Skeletal muscle cell (primary cell): ENCODE measurements at places on chromosomes 3 and 15.

GRCh38 chr3:141482245-141482922 lies 4.4 kb upstream of the RASA2 start:
- peak; percentile 75 for DNase-seq

- no peak for DNase-seq
Observed at GRCh38 chr15:83380682-83381081, 66.5 kb upstream of the SH3GL3 start.

- no peak for DNase-seq
Observed at GRCh38 chr3:63593779-63594178, 58.7 kb upstream of the SNTN start.

DNA sequence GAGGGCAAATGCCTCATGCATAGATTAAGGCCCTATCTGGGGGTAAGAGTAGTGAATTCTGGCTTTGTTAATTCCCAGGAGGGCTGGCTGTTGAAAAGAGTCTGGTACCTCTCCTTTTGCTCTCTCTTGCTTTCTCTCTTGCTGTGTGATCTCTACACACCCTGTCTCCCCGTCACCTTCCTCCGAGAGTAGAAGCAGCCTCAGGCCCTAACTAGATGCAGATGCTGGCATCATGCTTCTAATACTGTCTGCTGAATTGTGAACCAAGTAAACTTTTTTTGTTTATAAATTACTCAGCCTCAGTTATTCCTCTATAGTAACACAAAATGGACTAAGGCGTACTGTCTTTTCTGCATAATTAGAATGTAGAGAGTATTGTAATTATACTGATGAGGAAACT lies 908.1 kb downstream of the DIPK2A start:
- no peak for DNase-seq

GRCh38 chr3:59540696-59541095 lies 490.9 kb upstream of the CFAP20DC start:
- no peak for DNase-seq

GRCh38 chr3:66019896-66020295 lies 18.8 kb downstream of the MAGI1 start:
- DNase-seq = no peak

- no peak for DNase-seq
Observed at GRCh38 chr15:64161688-64162477, 939 bp downstream of the PPIB start.

DNA sequence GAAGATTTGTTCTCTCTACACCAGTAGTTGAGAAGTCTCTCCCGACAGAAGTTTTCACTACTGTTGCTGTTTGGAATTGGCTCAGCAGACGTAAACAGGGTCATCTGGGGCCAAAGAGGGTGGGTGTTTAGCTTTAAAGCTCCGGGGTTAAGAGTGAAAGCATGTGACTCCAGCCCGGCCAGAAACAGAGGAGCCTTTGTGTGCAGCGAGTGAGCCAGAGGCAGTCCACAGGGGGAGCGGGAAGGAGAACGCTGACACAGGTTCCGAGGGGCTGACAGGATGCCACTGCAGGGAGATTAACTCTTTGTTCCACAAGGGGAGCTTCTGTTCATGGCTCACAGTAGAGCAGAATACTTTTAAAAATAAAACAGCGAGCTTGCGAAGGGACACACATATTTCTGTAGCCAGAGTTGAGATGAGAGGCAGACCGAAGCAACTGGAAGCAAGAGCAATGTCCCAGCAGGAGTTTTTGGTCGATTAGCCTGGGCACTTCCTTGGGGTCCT lies 26.9 kb downstream of the BMF start:
- no peak for DNase-seq

GRCh38 chr15:47184003-47184907 lies 533.0 kb upstream of the SEMA6D start:
- DNase-seq = no peak

DNA sequence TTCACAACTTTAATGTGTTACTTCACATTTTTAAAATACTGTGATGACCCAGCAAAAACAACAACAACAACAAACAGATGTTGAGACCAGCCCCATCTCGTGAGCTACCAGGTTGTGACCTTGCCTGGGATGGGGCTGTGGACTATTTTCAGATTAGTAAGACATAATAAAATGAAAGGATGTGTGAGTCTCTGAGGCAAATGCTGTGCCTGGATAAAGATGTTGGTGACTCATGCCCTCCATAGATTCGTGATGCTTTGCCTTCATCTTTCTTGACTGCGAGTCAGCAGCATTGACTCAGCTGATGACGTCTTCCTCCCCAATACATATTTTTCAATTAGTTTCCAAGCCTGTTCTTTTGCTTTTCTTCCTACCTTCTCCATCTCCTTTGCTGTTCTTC lies 453.0 kb upstream of the CFAP20DC start:
- DNase-seq = peak; percentile 75

GRCh38 chr15:58332676-58333400 lies 99.0 kb upstream of the LIPC start:
- peak; percentile 52 for DNase-seq

- DNase-seq = peak; percentile 88
Observed at GRCh38 chr3:39639344-39640236, 169.8 kb upstream of the MYRIP start.

GRCh38 chr3:146052791-146053310 lies 108.1 kb downstream of the PLOD2 start:
- no peak for DNase-seq

DNA sequence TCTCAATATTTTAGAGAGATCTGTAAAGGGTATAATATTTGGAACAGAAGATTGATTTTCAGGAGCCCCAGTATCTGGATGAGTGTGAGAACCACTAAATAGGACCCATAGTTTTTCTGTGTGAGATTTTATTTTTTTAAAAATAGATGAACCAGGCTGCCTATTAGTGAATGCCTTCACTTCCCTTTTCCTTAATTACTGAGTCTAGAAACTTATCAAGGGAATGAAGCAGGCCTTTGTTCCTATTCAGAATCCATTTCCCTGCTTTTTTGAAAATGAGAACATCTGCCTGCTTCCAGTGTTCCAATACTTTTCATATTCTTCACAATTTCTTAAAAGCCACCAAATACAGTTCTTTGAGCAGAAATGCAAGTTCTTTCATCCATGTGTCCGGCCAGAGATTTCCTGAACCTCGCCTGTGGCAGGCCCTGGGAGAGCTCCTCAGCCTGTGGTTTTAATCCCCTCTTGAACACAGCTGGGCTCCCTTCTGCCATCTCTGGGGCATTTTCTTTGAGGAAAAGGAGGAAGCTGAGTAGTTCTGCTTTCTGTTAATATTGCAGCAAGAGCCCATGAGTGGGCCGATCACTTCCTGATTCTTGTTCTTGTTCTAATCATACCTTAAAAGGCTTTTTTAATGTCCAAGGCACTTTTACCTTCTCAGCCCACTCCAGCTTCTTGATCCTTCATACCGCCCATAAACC lies 4.7 kb downstream of the EHD4 start:
- peak; percentile 36 for DNase-seq

GRCh38 chr3:105996781-105997180 lies 128.0 kb upstream of the CBLB start:
- no peak for DNase-seq

GRCh38 chr3:81760215-81760614 lies 1.2 kb downstream of the GBE1 start:
- DNase-seq = no peak

DNA sequence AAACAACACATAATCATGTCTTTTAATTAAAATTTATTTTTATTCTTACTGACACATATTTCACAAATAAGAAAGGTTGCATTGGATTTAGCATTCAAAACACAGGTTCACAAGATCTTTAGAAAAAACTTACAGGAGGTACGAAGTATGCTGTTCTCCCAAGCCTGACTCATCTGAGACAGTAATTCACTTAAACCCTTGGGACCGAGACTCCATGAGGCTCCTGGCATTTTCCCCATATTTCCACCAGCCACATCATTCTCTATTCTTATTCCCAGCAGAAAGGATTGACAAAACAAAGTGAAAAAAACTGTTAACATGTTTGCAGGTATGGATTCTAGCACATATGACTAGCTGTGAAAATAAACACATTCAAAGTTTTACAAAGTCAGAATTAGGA lies 52.6 kb downstream of the CNTN3 start:
- DNase-seq = peak; percentile 50

DNA sequence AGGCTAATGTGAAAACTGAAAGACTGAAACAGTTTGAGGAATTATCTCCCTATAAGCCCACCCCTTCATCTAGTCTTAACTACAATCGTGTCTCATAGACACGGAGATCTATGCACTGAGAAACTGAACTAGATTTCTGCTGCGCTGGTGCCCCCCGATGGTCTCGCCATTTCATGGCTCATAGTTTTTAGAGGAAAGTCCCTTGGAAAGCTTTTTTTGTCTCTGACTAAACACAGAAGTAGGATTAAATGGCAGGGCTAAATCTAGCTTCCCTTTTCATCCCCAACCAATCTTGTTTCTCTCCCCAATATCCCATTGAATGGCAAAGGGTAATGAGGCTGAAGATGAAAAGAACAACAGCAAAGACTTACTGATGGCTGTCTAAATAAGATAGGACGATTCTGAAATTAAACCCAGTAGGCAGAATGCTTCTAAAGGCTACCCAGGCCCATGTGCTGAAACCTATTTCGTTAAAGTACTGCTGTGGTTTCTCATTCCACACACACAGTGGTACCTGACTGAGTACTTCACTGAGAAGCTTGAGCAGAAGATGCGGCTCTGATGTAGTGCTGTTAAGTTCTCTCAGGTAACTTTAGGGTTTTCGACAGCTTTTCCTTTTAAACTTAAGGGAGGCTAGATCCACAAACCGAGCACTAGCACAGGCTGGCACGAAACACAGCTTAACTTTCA lies 142.7 kb downstream of the GADL1 start:
- DNase-seq = no peak

GRCh38 chr15:81410318-81410753 lies 36.3 kb upstream of the TMC3 start:
- peak; percentile 96 for DNase-seq

DNA sequence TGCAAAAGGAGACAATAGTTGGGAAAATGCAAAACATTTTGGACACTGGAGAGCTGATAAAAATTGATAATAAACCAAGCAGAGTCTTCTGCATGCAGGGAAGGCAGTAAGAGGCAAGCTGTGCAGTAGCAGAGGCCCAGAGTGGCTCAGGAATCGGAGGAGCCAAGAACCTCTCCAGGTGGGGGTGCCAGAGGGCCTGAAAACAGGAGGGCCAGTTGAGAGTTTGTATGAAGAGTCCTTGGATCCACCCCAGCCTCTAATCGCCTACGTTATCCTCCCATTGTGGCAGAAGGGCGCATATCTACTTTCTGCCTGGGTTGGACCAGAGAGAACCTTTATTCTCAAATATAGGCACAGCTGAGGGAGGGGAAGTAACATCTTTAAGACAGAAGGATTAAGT lies 48.9 kb upstream of the RBP1 start:
- no peak for DNase-seq

- no peak for DNase-seq
Observed at GRCh38 chr3:177348974-177349373, 151.7 kb upstream of the TBL1XR1 start.

DNA sequence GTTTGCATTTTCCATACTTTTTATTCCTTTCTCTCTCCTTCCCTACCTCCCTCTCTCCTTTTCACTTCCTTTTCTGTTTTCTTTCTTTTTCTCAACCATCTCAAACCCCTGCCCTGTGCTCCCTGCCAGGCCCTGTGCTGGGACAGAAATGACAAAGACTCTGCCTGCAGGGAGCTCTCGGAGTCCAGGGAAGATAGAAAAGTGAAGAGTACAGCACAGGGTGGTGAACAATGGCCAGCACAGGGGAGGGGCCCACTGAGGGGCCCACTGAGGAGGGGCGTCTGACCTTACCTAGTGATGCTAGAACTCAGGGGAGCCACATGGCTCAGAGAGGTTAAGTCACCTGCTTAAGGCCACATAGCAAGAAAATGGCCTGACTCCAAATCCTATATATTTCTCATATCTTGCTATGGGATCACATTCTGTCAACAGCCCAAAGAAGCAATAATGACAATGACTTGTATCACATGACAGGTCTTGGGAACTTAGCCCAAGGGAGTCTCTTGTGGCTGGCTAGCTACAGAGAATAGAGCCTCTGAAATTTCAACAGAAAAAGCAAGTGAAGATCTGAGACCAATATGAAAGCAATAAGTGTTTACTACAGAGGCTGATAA lies 44.3 kb upstream of the ATP2B2 start:
- no peak for DNase-seq

- DNase-seq = no peak
Observed at GRCh38 chr3:151900460-151900859, 27.0 kb downstream of the SUCNR1 start.

- DNase-seq = no peak
Observed at GRCh38 chr3:170179432-170179831, 2.1 kb downstream of the PHC3 start.

DNA sequence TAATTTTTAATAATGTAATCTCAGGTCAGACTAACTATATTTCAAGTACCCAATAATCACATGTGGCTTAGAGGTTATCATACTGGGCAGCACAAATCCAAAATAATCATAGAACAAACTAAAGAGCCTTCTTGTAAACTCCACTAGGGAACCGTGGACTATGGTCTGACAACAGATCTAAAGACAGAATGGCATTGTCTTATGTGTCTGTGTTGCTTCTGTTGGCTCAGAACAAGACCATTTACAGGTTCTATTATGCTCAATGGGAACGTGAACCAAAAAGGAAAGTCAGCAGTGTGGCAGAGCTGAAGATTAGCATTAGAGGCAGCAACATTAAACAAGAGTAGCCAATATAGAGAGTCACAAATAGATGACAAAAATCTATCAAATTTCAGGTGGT lies 74.9 kb downstream of the ETFA start:
- no peak for DNase-seq

DNA sequence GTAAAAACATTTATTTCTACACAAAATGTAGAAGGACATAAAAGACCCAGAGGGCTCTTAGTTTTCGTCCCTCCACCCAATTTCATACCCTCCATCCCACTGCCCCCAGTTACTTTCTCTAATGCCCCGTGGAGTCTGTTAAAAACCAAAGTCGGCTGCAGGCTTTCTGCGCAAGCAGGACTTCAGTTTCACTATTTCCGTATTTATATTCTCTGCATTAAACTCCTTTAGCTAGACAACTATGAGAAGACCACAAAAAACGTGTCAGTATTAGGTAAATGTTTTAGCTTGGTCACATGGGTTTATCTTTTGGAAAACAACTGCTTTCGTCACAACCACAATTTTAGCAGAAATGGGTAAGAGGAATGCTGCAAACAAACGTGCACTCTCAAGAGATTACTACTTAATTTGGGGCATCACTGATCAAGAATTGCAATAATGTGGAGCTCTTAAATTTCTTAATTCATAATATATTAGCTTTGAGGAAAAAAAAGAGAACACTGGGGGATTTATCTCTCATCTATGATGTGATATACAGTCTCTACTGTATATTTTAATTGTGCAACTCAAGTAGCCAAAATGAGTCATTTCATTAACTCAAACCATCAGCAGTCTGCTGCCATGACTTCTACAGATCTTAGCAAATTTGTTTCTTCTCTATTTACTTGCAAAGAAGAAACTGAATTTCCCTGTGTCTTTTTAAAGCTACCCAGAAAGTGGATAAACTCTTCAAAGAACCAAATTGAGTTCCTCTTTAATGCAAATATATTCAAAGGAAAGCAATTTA lies 740 bp upstream of the NSMCE3 start:
- no peak for DNase-seq

GRCh38 chr3:101695779-101696372 lies 9.4 kb upstream of the RPL24 start:
- DNase-seq = no peak
